ENCODE measurements at places on chromosomes 1 and 21.

DNA sequence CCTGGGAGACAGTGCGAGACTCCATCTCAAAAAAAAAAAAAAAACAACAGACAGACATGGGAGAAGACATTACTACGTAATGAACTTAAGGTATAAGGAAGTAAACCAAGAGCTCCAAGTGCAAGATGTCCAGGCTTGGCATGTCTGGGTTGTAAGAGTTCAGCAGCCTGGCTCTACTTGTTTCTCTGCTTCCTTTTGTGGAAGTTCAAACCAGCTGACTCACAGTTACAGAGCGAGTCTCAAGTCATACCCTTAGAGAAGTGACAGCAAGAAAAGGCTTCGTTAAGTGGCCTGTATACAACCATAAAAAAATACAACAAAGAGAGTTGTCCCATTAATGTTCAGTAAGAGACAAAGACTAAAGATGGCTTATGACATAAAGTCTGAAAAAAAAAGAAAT, 1.3 kb downstream of the RIT1 start:
- DNase-seq = no peak

DNA sequence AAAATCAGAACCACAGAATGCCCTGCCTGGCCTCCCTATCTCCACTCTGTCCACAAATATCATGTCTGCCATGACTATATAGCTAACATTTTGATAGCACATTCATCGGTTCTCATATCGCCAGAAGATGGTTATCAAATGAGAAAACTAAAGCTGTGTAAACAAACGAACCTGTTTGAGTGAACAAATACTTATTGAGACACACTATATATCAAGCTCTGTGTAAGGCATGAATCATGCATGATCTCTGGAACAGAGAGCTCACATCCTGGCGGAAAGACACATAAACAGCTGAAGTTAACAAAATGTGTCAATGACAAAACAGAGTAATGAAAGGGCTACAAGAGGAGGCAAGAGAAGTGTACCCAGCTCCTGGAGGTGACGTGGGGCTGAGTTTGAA, 13.1 kb downstream of the KCND3 start:
- DNase-seq = no peak

GRCh38 chr1:208177656-208178055, 66.5 kb downstream of the PLXNA2 start:
- DNase-seq = no peak

DNA sequence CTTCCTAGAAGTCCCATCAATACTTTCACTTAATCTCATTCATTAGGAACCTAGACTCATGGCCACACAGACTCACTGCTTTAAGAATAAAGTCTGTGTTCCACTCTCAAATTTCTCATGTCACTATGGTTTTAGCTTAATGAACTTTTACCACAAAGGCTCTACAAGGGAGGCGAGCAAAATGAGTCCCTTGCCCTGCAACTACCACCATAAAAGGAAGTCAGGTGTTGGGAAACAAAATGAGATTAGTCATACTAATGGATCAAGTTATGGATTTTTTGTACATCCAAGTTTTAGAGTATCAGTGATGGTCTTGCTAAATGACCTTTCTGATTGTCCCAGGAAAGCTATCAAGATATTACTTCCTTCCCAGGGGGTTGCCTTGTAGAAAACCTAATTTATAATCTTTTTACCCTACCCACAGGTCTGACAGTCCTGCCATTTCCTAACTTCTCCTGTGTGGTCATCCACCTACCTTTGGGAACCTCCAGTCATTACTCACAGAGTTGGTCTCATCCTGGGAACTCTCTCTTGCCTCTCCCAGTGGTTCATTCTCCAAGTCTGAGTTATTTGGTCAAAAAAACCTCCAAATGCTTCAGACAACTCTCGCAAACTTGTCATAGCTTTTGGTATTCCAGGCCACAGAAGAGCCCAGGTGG, 51.8 kb upstream of the SLC16A1 start:
- DNase-seq = no peak

DNA sequence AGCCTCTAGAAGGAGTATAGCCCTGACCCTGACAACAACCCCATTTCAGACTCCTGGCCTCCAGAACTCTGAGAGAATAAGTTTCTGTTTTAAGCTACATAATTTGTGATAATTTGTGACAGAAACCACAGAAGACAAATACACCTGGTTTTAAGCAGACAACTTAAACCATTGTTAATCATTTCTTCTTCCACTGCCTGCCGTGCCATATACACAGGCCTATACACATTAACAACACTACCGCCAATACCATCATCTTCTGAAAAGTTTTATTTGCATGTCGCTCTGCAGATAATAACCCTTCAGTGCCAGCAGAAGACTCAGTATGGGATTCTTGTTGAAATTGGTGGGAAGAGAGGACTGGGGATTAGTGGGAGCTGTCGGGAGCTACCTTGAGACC, 39.9 kb upstream of the KRTAP19-8 start:
- DNase-seq = no peak

DNA sequence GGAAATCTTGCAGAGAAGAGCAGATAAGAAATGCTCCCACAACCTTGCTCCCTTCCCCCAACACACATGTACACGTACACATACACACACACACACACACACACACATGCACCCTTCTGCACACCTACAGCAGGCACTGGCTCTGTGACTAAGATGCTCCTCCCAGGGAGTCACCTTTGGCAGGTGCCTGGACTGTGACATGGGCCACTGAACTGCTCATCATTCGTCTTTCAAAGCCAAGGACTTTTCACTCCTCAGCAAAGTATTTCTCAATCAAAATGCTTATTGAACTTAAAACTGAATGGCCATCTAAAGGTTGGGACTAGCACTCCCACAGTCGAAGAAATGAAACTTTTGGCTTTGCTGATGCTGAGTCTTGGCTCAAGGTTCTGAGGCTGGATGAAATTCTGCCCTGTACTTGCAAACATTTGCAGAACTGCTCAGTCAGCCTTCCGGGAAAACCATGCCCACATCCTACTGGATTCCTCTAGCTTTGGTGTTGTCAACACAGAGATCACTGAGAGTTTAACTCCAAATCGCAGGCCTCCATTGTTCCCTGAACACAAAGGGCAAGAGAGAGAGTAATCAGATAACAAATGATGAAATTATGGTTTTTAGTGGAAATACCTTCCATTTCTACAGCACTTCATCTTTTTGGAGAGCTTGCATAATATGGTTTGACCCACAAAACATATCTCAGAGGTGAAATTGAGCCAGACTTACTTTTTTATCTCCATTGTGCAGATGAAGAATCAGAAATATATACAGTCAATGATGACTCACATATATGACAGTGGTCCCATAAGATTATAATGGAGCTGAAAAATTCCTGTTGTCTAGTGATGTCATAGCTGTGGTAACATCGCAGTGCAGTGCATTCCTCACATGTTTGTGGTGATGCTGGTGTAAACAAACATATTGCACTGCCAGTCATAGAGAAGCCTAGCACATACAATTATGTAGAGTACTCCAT, 72.4 kb upstream of the BCAR3 start:
- DNase-seq = no peak

Data from iPS DF 19.7 (cell line).